ENCODE measurements at places on chromosomes 5 and 9.

DNA sequence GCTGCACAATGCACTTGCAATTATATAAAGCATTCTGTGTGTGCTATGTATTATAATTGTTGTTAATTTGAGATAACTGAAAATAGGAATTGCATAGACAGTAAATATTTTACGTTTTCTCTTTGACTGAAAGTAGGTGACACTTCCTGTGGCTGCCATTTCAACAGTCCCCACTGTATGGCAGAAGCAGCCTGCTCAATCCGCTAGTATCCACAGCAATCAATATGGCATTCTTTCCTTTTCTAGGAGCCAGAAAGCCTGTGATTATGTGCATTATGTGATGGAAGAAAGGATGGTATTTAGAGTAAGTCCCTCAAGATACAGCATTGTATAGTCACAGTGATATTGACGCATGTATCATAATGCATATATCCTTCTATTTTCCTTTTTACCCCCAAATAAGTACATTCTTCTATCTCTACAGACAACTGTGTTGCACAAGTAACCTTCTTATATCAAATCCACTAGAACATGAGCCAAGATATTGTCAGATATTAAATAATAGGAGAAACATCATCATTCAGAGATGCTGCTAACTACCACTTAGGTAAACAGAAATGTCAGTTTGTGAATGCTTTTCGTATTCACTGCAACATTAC is 59.7 kb downstream of the CARTPT start:
- peak; percentile 9 for DNase-seq

DNA sequence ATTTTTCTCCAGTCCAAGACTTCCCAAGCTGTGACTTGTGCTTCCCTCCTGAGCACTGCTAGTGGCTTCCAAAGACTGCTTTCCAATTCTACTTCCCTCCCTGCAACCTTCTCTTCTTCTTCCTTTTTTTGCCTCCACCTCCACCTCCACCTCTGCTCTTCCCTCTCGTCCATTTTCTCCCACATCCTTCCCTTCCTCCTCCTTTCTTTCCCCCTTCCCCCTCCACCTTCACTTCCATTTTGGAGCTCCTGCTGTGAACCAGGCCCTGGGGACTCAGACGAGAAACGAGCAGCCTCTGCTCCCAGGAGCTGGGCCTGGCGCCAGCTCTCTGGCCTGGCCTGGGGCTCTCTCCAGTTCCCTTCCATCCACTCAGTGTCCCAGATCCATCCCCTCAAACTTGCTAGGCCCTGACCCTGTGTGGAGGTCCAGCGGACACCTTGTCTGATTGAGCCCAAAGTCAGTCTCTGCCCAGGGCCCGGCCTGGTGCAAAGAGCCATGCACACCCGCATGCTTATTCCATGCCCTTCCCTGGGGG is 5.6 kb downstream of the GADD45G start:
- DNase-seq: no peak

GRCh38 chr9:110785166-110785565 is 116.6 kb downstream of the MUSK start:
- no peak for DNase-seq

DNA sequence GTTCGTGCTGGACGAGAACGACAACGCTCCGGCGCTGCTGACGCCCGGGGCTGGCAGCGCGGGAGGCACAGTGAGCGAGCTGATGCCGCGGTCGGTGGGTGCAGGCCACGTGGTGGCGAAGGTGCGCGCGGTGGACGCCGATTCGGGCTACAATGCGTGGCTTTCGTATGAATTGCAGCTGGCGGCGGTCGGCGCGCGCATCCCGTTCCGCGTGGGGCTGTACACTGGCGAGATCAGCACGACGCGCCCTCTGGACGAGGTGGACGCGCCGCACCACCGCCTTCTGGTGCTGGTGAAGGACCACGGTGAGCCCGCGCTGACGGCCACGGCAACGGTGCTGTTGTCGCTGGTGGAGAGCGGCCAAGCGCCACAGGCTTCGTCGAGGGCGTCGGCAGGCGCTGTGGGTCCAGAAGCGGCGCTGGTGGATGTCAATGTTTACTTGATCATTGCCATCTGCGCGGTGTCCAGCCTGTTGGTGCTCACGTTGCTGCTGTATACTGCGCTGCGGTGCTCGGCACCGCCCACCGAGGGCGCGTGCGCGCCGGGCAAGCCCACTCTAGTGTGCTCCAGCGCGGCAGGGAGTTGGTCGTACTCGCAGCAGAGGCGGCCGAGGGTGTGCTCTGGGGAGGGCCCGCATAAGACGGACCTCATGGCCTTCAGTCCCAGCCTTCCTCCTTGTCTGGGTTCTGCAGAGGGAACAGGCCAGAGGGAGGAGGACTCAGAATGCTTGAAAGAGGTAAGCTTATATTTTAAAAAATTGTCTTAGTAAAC is 2.2 kb downstream of the PCDHA13 start:
- DNase-seq: no peak

DNA sequence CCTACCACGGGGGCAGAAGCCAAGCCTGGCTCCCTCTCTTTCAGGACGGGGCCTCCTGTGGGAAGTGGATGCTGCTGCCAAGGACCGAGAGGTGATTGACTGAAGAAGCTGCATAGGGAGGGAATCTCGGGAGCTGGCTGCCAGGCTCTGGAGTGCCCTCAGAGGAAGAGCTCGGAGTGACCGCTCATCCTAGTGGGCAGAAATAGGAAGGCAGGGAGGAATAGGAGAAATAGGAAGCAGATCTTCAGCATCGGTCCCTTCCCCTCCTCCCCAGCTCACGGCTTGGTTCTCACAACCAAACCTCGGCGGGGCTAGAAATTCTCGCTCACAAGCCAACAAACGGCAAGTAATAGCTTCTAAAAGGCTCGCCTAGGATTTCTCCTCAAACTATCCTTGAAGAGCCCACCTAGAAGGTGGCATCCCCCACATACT is 159.9 kb upstream of the RAI14 start:
- DNase-seq: no peak
